ENCODE measurements at places on chromosomes 6 and 20. TPM values are rescaled to one million over a fixed set of nuclear protein-coding genes. Genes with fewer than 3 reads are reported as not detected.

GRM4 gene
- 0.12 TPM for total RNA-seq

PLCB4 gene
- total RNA-seq: 18.6 TPM

GTF2H4 gene
- total RNA-seq: 37.2 TPM

DLK2 gene
- total RNA-seq: 1.4 TPM

LKAAEAR1 gene
- total RNA-seq: 0.51 TPM

LIN28B gene
- 0.12 TPM for total RNA-seq

DLL1 gene
- total RNA-seq: 16.9 TPM

KCNK17 gene
- 2.6 TPM for total RNA-seq

GHRH gene
- not detected for total RNA-seq

DPPA5 gene
- total RNA-seq: not detected

UBE2C gene
- 3.9 TPM for total RNA-seq

SAMD10 gene
- 6.4 TPM for total RNA-seq

RAB23 gene
- total RNA-seq: 26.7 TPM

ALDH5A1 gene
- total RNA-seq: 11.2 TPM

SLC17A4 gene
- not detected for total RNA-seq

TMEM217 gene
- 1.00 TPM for total RNA-seq

SLC32A1 gene
- not detected for total RNA-seq
